ENCODE measurements at places on chromosomes 1 and 21.
A peak's percentile ranks its signal among the peaks of the same experiment; 100 is the strongest.

DNA sequence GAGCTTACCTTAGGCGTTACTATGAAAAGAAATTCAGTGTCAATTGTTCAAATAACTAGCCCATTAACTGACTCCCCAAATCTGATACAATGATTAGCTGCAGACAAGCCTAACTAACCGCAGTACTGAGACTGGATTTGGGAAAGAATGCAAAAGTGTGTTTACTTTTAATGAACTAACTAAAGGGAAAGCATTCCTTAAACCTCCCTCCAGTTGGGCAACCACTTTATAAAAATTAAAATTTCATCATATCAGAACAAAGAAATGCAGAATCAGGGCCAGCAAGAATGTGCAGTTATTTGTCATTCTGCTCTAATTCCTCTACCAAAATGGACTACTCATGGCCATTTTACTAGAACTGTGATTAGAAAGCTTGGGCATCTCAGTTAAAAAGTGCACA, 11.7 kb upstream of the NR5A2 start:
- no peak for DNase-seq

- no peak for DNase-seq
These were observed 64.9 kb downstream of the PRKCZ start for GRCh38 chr1:2115008-2115641.

DNA sequence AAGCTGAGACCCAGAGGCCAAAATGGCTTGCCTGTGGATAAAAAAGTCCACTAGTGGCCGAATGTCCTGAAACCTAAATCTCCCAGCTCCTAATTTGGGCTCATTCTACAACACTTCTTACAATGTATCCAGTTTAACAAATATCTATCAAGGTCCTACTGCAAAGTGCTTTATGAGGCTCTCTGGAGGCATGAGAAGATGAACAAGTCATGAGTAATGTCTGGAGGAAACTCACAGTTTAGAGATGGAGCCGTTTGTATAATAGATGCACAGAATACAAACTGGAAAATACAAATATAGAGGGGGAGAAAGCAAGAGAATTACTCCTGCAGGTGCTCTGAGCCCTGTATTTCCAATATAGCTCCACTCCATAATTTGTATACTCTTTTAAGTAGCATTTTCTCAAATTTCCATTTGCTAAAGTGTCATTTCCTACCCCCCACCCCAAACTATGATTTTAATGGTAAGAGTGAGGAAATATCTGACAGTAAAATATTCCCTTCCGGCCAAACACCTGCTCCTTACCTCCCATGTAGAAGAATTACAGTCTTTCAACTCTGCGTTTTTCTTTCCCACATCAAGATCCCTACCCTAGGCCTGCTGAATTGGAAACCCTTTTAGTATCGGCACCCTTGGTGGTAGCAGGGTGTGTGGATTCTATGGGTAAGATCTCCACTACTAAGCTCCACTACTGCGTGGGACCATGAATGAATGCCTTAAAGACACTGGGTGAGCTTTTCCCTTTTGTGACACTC, 3.3 kb upstream of the ADAMTS5 start:
- DNase-seq: no peak

GRCh38 chr1:158646465-158646864, 40.0 kb downstream of the SPTA1 start:
- DNase-seq: no peak

DNA sequence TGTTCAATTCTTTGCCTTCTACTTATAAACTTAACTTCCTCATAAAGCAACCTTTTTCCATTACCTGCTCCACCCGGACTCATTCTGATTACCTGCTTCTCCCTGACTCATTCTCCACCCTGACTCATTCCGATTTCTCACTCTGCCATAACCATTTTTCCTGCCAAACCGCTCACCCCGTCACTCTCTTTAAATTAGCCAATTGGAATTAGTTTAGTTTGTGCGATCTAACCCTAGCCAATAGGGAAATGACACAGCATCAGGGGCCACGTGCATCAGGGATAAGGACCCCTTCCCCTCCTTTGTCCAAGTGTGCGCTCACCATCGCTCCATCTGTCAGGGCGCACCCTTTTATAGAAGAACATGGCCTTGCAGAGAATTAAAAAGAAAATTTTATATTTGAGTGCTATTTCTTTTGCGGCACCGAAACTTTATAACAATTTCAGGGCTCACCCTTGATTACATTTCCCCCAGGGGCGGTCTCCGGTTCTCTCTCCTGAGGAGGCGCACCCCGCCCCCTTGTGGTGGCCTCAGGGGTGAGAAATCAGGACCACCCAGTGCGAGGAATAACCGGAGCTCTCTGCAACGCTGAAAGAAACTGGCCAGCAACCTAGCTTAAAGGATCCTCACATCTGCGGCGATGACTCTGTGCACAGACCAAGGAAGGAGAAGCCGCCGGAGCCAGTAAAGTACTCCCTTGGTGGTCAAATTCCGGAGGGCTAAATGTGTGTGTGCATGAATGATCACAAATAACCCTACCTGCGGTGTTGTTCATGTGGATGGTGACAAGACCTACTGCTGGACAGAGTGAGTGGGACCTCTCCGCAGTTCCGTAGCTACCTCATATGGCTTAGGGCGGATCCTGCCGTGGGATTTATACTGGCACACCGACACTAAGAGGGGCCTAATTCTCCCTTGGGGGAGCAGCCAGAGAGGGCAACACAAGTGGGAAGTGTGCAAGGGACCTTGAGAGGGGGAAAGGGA, 30.3 kb upstream of the CBR3 start:
- peak; percentile 23 for DNase-seq

GRCh38 chr1:244730153-244730933, 77.4 kb downstream of the DESI2 start:
- peak; percentile 12 for DNase-seq

DNA sequence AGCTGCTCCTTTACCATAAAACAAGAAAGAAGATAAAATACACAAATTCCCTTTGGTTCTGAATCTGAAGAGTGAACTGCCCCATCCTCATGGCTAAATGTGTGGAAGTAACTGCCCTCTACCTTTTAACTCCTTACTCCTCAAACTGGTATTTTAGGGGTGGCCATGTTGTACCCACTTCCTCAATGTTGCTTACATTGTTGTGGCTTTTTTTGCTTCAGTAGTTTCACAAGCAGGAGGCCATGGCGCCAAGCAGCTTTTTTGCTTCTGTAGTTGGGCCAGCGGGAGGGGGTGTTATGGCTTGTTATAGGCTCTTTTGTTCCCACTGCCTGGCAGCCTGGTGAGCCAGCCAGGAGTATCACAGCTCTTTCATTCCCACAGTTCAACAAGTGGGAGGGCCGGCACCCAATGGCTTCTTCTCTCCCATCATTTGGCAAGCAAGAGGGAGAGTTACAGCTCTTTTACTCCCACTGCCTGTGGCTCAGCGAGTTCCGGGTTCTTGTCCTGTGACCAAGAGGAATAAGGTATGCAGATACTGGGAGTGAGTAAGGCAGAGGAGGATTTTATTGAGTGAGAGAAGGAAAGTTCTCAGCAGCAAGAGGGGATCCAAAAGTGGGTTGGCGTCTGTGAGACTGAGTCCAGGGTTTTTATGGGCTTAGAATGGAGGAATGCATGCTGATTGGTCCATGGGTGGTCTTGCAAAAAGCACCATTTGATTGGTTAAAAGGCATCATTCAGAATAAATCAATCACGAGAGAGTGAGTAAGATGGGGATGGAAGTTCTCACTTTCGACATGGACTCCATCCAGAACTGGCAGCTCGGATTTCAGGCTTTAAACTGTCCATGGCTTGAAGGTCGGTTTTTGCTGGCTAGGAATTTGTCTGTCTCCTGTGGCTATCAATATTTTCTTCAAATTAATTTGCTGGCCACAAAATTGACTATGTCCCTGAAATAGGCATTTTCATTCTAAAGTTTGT, 429.6 kb downstream of the HLX start:
- no peak for DNase-seq

- DNase-seq: no peak
These were observed 20.0 kb upstream of the FCER1A start for GRCh38 chr1:159282118-159282517.

DNA sequence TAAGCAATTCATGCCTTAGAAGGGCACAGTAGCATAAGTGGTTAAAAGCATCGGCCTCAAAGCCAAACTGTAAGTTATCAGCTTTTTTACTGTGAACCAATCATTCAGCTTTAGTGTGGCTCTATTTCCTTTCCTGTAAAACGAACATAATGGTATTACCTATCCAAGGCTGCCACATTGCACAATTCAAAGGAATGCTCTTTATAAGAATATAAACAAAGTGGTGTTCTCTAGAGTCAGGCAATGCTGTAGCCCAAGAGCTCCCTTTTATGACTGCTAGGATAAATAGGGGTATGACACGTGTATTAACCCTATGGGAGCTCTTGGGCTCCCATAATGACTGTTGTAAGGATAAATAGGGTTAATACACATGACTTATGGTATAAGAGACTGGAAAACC, 25.4 kb downstream of the INTS7 start:
- no peak for DNase-seq

- no peak for DNase-seq
These were observed 91.9 kb downstream of the TGFB2 start for GRCh38 chr1:218436997-218437396.

Measured in activated CD4-positive, CD25-positive, alpha-beta regulatory T cell (primary cell).